ENCODE measurements at places on chromosomes 4 and X.

- DNase-seq, result no peak
These were observed 6.7 kb downstream of the ETFDH start for GRCh38 chr4:158678767-158679166.

- no peak for DNase-seq
These were observed 81.7 kb downstream of the HS6ST2 start for GRCh38 chrX:132876523-132877338.

DNA sequence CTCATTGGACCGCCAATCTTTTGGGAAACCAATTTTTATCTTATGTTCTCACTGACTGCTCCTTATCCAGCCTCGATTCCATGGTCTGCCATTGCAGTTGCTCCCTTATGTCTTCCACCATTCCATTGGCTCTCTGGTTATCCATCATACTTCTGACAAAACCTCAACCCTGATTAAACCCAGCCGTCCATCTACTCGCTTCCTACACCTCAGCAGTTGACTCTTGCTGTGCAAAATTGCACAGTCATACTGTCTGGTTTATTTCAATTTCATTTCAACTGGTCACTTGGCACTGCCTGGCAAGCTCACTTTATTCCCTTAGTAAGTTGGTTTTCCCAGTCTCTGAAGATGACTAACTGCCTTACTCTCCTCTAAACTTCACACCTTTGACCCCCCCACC is 26.2 kb downstream of the ARL9 start:
- no peak for DNase-seq

DNA sequence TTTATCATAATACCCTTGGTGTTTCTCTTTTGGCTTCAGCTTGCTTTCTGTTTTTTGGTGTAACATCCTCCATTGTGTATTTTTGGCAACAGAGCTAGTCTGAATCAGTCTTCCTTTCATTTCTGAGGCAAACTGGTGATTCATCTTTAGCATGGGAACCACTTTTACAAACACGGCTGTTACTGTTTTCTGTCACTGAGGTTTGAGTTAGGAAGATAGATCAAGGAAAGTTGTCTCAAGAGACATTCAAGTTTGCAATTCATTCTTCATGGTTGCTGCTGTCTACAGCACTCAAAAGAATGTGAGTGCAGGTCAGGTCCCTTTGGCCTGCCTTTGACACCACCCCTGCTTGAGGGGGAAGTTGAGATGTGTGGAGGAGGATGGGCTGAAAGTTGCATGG is 36.3 kb downstream of the IL21 start:
- no peak for DNase-seq

GRCh38 chr4:60617731-60618130 is 582.4 kb upstream of the ADGRL3 start:
- DNase-seq, result no peak

- DNase-seq, result no peak
These were observed 7.0 kb downstream of the FHIP1A start for GRCh38 chr4:151415978-151416377.

- no peak for DNase-seq
These were observed 36.9 kb downstream of the LAMTOR3 start for GRCh38 chr4:99857307-99857706.
